ENCODE measurements at places on chromosomes 7 and 10.

DNA sequence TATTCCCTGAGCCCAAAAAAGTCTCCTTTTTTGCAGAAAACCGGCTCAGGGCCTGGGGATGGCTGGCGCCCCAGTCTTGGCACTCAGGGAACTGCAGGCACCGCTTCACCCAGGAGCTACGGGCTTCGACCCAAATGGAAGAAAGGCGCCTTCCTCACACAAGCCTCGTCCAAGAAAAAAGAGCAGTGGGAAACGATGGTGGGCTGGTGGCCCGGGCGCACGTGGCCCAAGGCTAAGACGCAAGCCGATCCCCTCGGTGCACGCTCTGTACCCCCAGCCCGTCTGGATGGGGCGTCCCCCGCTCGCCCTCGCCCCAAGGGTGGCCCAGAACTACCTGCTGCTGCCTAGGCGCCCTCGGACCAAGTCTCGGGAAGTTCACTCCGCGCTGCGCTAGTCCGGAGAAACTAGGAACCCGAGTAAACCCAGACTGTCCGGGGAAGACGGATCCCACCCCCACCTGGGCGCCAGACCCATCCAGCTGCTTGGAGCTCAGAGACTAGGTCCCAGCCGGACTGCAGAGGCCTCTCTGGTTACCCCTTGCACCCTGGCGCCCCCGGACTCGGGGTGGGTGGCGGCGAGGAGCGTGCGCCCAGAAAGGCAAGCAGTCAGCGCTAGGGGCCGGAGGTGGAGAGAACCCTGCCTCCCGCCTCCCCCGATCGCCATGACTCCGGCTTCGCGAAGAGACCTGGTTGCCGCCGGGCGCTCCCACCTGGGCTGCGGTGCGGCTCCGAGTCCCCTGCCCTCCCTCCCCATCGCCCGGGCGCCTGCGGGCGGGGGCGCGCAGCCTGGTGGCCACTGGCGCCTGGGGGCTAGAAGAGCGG is 76.4 kb downstream of the CALN1 start:
- DNase-seq, result peak; percentile 41

- no peak for DNase-seq
Measured at GRCh38 chr7:95558864-95559263, 37.5 kb downstream of the PDK4 start.

- DNase-seq, result no peak
Measured at GRCh38 chr10:18313626-18314025, 173.4 kb downstream of the CACNB2 start.

DNA sequence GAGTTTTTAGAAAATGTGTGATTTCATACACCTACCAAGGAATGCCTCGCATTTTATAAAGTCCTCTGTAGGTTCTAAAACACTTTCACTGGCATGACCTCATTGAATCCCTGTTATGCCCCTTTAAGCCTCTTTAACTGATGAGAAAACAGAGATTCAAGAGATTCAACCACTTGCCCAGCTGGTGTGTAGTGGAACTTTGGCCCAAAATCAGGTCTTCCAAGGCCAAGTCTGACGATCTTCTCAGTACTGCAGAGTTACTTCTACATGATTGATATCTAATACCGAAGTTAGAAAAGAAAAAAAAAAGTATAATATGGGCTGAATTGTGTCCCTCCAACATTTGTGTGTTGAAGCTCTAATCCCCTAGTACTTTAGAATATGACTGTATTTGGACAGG is 202.0 kb downstream of the WDR11 start:
- DNase-seq, result no peak

DNA sequence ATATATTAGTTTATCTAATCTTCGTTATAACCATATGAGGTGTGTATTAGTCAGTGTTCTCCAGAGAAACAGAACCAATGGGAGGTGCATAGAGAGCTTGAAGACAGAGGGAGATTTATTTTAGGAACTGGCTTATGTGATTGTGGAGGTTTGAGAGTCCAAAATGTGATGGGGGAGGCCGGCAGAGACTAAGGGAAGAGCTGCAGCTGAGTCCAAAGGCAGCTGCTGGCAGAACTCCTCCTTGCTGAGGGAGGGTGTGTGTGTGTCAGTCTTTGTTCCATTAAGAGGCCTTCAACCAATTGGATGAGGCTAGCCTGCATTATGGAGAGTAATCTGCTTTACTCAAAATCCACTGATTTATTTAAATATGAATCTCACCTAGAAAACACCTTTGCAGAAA is 165.1 kb downstream of the SH3PXD2A start:
- peak; percentile 81 for DNase-seq

- no peak for DNase-seq
Measured at GRCh38 chr10:128896963-128897362, 570.1 kb upstream of the MGMT start.

DNA sequence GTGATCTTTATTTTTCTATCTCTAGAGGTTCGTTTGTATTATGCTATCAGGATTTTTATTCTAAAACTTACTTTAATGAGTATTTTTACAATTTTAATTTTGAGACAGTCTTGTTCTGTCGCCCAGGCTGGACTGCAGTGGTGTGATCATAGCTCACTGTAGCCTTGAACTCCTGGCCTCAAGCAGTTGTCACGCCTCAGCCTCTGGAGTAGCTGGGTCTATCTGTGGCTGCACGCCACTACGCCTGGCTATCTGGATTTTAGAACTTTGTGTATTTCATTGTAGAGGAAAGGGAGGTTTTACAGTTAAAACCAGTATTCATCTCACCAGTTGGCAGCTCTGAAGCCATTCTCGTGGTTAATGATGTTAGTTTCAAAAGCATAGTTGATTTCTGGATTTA is 25.9 kb downstream of the DNAJB6 start:
- no peak for DNase-seq

DNA sequence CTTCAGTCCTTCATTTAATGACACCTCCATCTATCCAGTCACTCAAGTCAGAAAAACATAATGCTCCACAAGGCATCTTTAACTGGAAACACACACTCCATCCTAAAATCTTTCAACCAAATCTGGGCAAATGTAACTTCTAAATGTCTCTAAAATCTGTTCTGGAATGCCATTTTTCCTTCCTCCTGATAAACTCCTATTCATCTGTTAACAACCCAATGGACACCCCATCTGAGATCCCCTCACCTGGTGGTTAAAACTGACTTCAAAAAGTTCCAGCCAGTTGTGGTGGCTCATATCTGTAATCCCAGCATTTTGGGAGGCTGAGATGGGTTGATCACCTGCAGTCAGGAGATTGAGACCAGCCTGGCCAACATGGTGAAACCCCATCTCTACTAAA is 78.7 kb downstream of the ARHGAP21 start:
- no peak for DNase-seq
